ENCODE measurements at places on chromosomes 16 and 17. TPM values are rescaled to one million over a fixed set of nuclear protein-coding genes. Genes with fewer than 3 reads are reported as not detected.
A peak's percentile ranks its signal among the peaks of the same experiment; 100 is the strongest.

DNA sequence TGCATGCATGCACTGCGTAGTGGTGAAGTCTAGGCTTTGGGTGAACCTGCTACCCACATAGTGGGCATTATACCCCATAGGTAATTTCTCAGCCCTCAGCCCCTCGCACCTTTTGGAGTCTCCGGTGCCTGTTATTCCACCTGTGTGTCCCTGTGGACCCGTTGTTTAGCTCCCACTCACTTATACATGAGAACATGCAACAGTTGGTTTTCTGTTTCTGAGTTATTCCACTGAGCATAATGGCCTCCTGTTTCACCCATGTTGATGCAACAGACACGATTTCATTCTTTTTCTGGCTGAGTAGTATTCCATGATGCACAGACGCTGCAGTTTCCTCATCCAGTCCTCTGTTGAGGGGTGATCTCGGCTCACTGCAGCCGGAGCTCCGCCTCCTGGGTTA, 141.5 kb upstream of the CHMP6 start:
- H3K27ac ChIP-seq = no peak overlapping the region
- H3K36me3 ChIP-seq = no peaks in the 10 kb centered on the region
- H3K4me1 ChIP-seq = peaks cover 18% of the 10 kb centered on the region
- DNase-seq = no peak
- no peak overlapping the region for H3K4me3 ChIP-seq
- H3K27me3 ChIP-seq = no peaks in the 10 kb centered on the region

DNA sequence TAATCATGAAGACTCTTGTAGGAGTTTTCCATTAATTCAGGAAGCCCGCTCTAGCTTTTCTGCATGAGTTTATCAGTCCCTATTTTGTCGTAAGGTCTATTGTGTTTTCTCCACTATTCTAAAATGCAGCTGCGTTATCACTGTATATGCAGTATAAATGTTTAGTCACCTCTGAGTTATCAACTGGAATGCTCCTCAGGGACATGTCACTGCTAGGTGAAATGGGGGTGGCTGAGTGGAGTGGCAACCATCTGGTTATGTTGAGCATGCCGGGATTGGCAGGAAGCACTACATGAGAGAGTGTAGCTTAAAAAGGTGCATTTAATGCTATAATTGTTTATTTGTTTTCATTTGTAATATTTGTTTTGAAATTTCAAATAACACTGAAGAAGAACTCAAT, 285.2 kb upstream of the ELAC2 start:
- H3K36me3 ChIP-seq = no peaks in the 10 kb centered on the region
- H3K4me1 ChIP-seq = peaks cover 2% of the 10 kb centered on the region
- no peak for DNase-seq
- H3K27ac ChIP-seq = no peak overlapping the region
- H3K27me3 ChIP-seq = no peaks in the 10 kb centered on the region

DNA sequence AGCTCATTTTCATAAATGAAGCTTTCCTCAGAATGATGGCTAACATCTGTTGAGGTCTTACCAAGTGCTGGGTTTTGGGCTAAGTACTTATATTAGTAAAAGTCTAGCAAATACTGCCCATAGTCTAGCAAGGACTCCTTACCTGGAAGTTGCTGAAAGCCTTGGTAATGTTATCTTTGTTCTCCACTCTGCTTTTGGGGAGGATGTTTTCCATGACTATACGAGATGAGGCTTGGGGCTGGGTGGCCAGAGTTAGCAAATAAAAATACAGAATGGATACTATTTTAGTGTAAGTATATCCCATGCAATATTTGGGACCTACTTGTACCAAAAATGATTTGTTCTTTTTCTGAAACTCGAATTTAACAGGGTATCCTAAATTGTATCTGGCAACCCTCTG, 7.7 kb downstream of the CCL18 start:
- no peaks in the 10 kb centered on the region for H3K27me3 ChIP-seq
- H3K36me3 ChIP-seq = no peaks in the 10 kb centered on the region
- H3K4me3 ChIP-seq = no peak overlapping the region
- DNase-seq = no peak
- H3K4me1 ChIP-seq = no peaks in the 10 kb centered on the region

DNA sequence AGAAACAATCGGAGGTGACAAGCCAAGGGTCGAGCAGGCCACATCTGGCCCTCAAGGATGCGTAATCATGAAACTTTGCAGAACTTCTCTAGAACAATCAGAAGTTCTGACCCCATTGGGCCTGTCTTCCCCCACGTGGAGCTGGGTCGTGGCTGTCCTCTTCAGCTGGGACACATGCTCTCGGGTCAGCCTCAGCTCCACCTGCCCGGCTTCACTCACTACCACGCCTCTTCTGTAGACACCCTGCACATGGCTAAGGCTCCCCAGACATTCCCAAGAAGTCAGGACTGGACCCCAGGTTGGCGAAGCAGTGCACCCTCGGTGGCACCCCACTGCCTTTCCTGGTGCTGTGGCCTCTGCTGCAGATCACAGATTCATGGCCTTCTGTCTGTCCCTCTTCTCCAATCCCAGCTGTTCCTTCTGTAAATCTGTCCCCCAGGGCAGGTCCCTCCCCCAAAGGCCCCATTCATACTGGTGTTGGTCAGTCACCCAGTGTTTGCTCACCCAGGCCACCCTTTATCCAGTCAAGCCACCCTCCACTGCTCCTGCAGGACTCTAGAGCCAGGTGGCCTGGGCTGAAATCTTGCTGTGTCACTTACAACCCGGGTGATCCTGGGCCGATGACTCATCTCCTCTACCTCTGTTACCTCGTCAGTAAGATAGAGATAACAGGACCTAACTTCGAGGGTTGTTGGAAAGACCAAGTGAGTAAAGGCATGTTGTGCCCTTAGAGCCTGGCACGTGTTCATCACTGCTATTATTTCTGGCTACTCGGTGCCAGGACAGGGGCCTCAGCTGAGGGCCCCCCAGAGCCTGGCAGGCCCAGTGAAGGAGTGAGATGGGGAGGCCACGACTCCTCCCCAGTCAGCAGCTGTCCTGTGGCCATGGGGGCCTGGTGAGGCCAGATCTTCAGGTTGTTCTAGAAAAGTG, 1.4 kb upstream of the SLC5A11 start:
- H3K4me1 ChIP-seq = no peaks in the 10 kb centered on the region
- H3K27me3 ChIP-seq = no peaks in the 10 kb centered on the region
- no peak overlapping the region for H3K27ac ChIP-seq
- peak; percentile 36 for DNase-seq
- H3K36me3 ChIP-seq = no peaks in the 10 kb centered on the region

Gene SLC12A3
- total RNA-seq = not detected

DNA sequence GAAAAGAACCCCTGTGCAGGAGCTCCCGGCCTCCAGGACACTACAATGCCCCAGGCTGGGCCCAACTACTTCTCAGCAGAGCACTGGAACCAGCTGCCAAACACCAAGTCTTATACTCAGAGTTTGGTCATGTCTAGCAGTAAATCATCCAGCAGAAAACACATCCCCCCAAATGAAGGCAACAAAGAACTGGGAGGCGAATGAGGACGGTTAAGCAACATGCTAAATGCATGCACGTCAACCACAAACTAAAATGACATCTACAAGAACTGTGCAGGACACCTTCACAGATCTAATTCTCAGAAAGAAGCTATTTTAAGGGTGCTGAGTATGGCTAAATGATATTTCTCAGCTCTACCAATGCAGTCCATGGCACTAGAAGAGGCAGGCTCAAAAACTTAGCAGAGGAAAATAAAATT, 7.6 kb upstream of the IRX5 start:
- no peaks in the 10 kb centered on the region for H3K36me3 ChIP-seq
- H3K4me3 ChIP-seq = no peak overlapping the region
- peaks cover 99% of the 10 kb centered on the region for H3K27me3 ChIP-seq
- H3K27ac ChIP-seq = no peak overlapping the region
- H3K4me1 ChIP-seq = no peaks in the 10 kb centered on the region

- no peak overlapping the region for H3K4me3 ChIP-seq
- H3K4me1 ChIP-seq = no peaks in the 10 kb centered on the region
- no peaks in the 10 kb centered on the region for H3K36me3 ChIP-seq
- no peak overlapping the region for H3K27ac ChIP-seq
- DNase-seq = no peak
These were observed 119.2 kb downstream of the MAP2K6 start for GRCh38 chr17:69533481-69534234.

Gene AOC3
- total RNA-seq = 16.2 TPM

DNA sequence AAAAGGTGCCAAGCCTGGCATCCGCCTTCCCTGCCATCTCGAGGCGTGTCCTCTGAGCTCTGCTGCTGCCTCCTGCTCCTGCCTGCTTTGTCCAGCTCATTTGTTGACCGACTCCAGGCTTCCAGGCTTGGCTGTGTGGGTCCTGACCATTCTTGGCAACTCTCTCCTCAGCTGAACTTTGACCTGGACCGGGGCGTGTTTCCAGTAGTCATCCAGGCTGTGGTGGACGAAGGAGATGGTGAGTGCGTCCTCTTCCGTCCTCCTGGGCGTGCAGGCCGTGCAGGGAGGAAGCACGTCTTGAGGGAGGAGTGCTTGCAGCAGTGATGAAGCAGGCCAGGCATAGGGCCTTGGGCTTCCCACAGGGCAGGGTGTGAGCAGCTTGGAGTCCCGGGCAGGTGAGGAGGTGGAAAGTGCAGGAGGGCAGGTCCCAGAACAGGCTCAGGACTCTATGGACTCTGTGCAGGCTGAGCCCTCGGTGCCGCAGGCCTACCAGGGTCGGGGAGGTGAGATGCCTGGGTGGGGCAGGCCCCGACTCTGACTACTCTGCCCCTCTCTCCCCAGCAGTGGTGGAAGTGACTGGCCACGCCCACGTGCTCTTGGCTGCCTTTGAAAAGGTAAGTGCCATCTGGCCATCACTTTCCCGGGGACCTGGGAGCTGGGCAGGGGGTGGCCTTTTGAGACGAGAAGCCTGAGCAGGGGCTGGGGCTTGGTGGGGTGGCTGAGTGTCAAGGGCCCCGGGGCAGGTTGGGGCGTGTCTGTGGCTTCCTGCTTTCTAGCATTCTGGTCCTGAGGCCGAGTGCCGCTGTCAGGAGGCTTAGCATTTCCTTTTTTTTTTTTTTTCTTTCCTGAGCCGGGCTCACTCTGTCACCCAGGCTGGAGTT, 28.6 kb upstream of the NUDT16L1 start:
- peaks cover 37% of the 10 kb centered on the region for H3K4me1 ChIP-seq
- DNase-seq = peak; percentile 73
- no peak overlapping the region for H3K4me3 ChIP-seq
- H3K27me3 ChIP-seq = no peaks in the 10 kb centered on the region
- H3K36me3 ChIP-seq = peaks cover 5% of the 10 kb centered on the region

Gene FBXW10
- total RNA-seq = not detected

- H3K27me3 ChIP-seq = no peaks in the 10 kb centered on the region
- peak; percentile 73 for DNase-seq
- peak overlapping the region; percentile 56 for H3K27ac ChIP-seq
These were observed 83.5 kb downstream of the ADCY9 start for GRCh38 chr16:4032768-4033167.

- H3K4me1 ChIP-seq = no peaks in the 10 kb centered on the region
- no peaks in the 10 kb centered on the region for H3K27me3 ChIP-seq
- no peak for DNase-seq
- H3K36me3 ChIP-seq = no peaks in the 10 kb centered on the region
- no peak overlapping the region for H3K4me3 ChIP-seq
- H3K27ac ChIP-seq = no peak overlapping the region
These were observed 701 bp downstream of the PIPOX start for GRCh38 chr17:29043539-29044145.

Gene KRTAP2-2
- total RNA-seq = not detected

DNA sequence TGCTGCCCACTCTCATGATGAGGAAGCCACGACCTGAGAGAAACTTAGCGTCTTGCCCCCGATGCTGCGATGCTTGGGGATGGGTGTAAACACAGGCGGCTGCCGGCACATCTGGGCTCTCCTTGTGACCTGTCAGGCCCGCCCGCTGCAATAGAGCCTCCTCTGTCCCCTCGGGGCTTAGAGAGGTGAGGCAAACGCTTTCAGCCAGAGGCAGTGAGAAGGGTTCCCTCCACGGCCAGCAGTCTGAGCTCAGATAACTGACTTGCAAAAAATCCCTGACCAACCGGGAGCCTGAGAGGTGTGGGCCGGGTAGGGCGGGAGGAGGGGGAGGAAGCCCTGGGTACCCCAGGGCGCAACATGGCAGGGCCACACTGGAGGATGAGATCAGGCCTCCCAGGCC, 260.6 kb downstream of the C16orf95 start:
- peaks cover 35% of the 10 kb centered on the region for H3K27me3 ChIP-seq
- DNase-seq = no peak
- H3K4me3 ChIP-seq = no peak overlapping the region
- H3K4me1 ChIP-seq = no peaks in the 10 kb centered on the region

DNA sequence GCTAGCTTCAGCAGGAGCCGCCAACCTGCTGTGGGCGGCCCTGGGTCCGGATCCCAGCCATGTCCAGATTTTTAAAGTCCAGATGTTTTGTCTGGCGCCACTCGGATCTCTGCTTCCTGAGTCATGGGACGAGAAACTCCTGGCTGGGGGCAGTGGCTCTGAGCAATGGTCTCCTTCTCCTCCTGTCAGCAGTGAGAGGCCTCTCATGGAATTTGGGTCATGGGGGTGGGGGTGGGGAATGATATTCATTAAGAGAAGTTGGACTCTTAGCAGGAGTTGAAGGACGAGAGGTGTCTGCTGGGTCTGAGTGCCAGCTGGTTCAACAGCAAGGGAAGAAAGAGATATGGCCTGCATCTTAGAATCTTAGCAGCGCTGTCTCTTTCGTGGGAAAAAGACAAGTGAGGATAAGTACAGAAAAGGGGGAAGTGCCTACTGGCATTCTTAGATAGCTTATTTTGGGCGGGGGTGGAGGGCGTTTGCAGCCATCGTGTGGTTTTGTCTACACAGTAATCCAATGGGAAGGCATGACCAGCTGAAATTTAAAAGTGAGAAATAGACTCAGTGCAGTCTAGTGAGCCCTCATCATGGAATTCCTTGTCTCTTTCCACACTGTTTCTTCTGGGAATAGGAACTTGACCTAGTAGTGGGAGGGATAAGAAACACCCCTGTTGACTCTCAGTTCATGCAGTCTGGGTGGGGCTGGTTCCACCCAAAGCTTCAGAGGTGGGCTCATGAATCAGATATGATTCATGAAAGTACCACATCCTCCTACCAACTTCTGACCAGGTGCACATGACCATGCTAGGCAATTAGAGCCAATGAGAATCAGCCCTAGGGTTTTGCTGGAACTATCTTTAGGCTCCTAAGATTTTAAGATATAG, 80.5 kb downstream of the MYH13 start:
- no peak overlapping the region for H3K27ac ChIP-seq
- H3K4me1 ChIP-seq = no peaks in the 10 kb centered on the region
- no peak overlapping the region for H3K4me3 ChIP-seq

DNA sequence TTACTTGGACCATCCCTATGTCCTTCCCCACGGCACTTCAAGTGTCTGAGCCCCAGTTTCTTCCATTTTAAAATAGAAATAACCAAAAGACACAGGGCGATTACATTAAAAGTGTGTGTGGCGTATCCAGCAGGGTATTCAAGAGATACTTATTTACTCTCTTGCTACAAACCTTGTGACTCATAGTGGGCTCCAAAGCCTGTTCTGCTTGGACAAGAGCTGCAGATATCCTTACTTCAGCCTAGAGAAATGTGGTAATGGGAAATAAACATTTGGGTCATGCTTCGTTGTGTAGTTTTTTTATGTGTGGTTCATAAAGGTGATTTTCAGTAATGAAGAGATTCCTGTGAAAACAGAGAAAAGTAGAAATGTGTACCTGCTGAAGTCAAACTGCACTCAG, 288.9 kb upstream of the CDH11 start:
- no peak for DNase-seq
- no peaks in the 10 kb centered on the region for H3K27me3 ChIP-seq
- H3K27ac ChIP-seq = no peak overlapping the region
- no peak overlapping the region for H3K4me3 ChIP-seq
- no peaks in the 10 kb centered on the region for H3K4me1 ChIP-seq
- no peaks in the 10 kb centered on the region for H3K36me3 ChIP-seq

- peak overlapping the region; percentile 10 for H3K4me3 ChIP-seq
- DNase-seq = peak; percentile 86
- H3K4me1 ChIP-seq = no peaks in the 10 kb centered on the region
These were observed 13.1 kb upstream of the PRR35 start for GRCh38 chr16:546909-547770.

- no peaks in the 10 kb centered on the region for H3K4me1 ChIP-seq
- peak overlapping the region; percentile 35 for H3K4me3 ChIP-seq
- H3K27me3 ChIP-seq = peaks cover 30% of the 10 kb centered on the region
- H3K27ac ChIP-seq = peak overlapping the region; percentile 7
These were observed 664 bp upstream of the NKD1 start for GRCh38 chr16:50547340-50548124.
